Stomach (tissue), 19 donors: ENCODE measurements at places on chromosomes 6 and 20. TPM values are rescaled to one million over a fixed set of nuclear protein-coding genes. Genes with fewer than 3 reads are reported as not detected.
A peak's percentile ranks its signal among the peaks of the same experiment; 100 is the strongest.

DNA sequence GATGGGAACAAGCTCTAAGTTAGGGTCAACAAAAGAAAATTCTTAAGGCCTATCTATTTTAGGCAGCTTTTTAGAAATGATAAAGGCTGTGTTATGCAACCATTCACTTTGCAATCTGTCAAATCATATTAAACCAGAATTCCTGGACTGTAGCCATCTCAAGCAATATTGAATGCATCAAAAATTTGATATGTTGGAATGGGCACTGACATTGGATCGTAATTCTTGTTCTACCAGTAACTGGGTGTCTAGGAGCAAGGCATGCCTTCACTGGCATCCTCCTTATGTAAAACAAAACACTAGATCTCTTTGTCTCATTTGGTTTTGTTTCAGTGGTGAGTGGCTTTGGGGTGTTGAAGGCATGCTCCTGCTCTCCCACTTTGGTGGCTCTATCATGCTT, 145.6 kb downstream of the JARID2 start:
- H3K4me3 ChIP-seq: no peak overlapping the region
- H3K4me1 ChIP-seq: peaks cover 22% of the 10 kb centered on the region
- H3K36me3 ChIP-seq: no peaks in the 10 kb centered on the region

DNA sequence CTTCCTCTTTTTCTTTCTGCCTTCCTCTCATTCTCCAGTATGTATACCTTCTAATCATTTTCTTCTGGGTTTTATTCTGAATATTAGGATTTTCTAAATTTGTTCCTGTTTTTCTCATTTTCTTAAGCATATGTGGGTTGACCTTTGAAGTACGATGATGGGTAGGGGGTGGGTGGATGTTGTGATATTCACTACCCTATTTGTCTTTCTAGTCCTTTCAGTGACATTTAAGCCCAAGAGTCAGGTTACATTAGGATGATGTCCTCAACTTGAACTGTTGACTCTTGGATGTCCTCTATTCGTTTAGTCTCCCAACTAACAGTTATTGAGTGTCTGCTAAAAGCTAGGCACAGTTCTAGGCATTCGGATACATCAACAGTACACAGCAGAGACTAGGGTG, 7.3 kb downstream of the ABT1 start:
- no peak for DNase-seq
- no peaks in the 10 kb centered on the region for H3K4me1 ChIP-seq
- no peak overlapping the region for H3K27ac ChIP-seq
- H3K4me3 ChIP-seq: no peak overlapping the region
- H3K27me3 ChIP-seq: no peaks in the 10 kb centered on the region
- peaks cover 16% of the 10 kb centered on the region for H3K36me3 ChIP-seq

DNA sequence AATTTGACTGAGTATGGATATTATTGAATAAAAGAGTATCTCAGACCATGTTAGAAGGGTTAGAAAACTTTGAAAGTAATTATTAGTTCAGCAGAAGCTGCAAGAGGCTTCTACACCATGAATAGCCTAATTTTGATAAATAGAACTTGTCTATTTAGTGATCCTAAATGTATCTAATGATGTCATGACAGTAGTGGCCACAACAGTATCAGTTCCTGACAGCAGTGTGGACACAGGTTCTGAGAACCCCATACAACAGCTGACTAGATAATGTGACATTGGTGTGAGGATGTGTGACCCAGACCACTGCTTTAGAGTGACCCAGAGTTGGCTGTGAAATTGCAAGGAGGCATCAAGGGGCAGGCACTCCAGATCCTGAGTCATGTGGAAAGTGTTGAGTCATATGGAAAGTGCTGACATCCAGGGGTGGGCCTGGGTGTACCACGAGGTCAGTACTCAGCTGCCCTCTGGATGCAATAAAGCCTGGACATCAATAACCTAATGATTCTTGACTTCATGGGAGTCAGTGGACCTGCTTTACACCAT, 754.7 kb downstream of the DHX35 start:
- no peak overlapping the region for H3K27ac ChIP-seq
- H3K4me3 ChIP-seq: no peak overlapping the region
- DNase-seq: no peak
- H3K27me3 ChIP-seq: no peaks in the 10 kb centered on the region
- H3K4me1 ChIP-seq: no peaks in the 10 kb centered on the region

DNA sequence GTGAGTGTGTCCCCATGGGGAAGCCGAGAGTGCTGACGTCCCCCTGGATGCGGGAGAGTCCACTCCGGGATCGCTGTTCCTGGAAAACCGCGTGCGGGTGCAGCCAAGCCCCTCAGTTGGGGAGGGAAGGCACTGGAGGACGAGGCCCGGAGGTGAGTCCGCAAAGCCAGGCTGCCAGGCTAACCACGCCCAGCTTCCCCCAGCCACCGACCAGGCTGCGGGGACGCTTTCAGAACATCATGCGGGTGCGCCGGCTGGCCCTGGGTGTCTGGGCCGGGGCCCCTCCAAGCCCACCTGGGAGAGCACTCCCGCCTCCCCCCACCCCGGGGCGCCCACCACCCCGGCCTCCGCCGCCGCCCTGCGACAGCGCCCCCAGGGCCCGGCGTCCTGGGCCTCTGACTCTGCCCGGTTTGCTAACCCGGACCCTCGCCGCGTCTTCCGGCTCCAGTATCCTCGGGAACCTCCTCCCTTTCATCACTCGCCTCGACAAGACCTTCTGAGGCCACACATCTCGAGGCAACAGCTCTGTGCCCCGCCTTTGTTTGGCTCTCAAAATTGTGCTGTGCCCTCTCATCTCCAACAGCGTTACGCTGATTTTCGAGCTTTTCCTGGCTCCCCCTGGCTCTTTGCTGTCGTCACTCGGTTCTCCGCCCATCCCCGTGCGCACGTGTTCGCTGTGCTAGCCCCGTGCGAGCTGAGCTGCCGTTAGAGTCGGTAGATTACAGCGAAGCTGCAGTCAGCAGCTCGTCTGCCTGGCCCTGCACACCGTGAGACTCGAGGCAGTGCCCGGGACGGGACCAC, 47.1 kb upstream of the ENTPD6 start:
- H3K27ac ChIP-seq: peak overlapping the region; percentile 46
- peak overlapping the region; percentile 36 for H3K4me3 ChIP-seq
- H3K4me1 ChIP-seq: peaks cover 13% of the 10 kb centered on the region
- peaks cover 8% of the 10 kb centered on the region for H3K27me3 ChIP-seq
- DNase-seq: peak; percentile 86

GRCh38 chr20:2858591-2858990, 14.7 kb upstream of the PTPRA start:
- peaks cover 45% of the 10 kb centered on the region for H3K36me3 ChIP-seq
- H3K4me3 ChIP-seq: no peak overlapping the region
- no peak for DNase-seq
- H3K4me1 ChIP-seq: no peaks in the 10 kb centered on the region

GRCh38 chr20:2652724-2653555, 508 bp downstream of the NOP56 start:
- H3K27me3 ChIP-seq: no peaks in the 10 kb centered on the region
- H3K4me3 ChIP-seq: peak overlapping the region; percentile 88
- H3K4me1 ChIP-seq: peaks cover 35% of the 10 kb centered on the region
- H3K36me3 ChIP-seq: peaks cover 39% of the 10 kb centered on the region
- peak overlapping the region; percentile 91 for H3K27ac ChIP-seq

DNA sequence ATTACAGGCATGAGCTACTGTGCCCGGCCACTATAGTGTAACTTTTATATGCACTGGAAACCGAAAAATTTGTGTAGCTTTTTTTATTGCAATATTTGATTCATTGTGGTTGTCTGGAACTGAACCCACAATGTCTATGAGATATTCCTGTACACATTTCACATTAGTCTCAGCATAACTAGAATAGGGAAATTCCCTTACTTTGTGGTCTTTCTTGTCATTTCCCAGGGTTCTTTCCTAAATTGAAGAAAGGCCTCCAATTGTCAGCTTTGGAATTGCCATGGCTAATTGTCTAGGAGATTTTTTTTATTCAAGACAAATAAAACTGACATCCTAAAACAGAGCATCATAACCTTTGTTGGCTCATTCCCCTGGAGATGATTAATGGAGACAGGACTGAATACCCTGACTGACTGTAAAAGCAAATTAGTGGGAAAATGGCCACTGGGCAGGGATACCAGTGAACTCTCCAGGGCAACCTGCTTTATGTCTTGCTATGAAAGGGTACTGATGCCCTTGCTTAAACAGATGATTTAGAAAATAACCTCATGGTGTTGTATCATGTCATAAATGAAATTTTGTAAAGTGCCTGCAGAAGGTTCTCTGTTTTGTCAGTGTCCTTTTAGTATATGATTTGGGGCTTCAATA, 576.9 kb downstream of the RFPL4B start:
- no peak overlapping the region for H3K27ac ChIP-seq
- no peaks in the 10 kb centered on the region for H3K4me1 ChIP-seq
- no peak overlapping the region for H3K4me3 ChIP-seq
- H3K36me3 ChIP-seq: no peaks in the 10 kb centered on the region
- DNase-seq: no peak

Gene MTFR2
- total RNA-seq: 1.8 TPM

Gene TBXT
- total RNA-seq: not detected

Gene BPIFA1
- not detected for total RNA-seq

Gene FILIP1
- 27.4 TPM for total RNA-seq
